Renal cortical epithelial cell (primary cell): ENCODE measurements at places on chromosomes 6 and 20.

DNA sequence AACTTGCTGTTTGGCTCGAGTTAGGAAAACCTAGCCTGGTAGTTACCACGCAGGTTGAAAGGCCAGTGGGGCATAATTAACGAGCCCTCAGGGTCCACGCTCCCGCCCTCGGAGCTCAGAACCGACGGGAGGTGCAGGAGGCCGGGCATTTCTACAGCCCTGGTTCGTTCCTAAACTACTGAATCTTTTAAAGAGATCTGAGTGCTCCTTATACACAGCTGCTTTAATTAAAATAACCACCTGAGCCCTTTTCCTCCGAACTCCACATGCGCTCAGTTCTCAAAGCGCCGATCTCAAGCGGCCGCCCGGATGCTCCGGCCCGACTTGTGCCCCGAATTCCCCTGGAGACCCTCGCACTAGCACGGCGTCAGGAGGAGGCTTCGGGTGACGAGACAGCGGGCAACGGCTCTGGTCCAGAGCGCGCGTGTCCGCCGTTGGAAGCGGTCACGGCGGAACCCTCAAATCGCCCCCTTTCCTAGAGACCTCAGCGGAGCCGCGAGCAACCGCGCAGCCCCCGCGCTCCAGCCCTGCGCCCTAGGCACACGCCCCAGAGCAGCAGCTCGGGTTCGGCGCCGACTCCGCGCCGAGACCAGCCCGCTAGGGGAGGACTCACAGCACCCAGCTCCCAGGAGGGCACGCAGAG is 397 bp downstream of the WDR27 start:
- DNase-seq, result no peak

DNA sequence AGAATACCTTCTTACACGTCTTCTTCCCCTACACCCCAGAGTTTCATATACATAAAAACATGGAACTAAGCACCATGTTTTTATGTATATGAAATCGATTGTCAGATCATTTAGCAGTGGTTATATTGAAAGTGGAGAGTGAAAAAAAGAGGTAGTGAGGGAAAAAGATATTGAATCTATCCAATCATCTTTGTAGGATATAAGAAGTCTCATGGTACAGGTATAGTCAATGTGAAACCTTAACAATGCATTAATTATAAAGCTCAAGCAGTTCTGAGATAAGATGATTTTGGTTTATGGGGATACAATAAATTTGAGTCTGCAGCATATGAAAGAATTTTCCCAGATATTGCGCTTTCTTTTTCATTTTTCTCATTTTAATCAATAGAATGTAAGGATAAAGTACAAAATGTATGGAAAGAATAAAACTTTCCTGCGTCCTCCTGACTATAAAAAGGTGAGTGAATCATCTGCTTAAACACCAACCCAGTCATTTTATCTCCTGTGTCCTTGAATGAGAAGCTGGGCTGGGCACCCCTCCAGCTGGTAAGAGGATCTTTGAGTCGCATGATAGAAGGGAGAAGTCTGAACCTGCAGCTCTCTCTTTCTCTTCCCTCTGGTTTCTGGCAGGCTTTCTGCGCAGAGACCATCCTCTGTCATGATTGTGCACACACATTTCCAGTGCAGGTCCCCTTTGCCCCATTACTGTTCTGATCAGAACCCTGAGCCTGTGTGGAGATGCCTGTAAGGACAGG is 28.1 kb upstream of the AKIRIN2 start:
- peak; percentile 28 for DNase-seq

- DNase-seq, result no peak
These were observed 19.2 kb upstream of the TBC1D22B start for GRCh38 chr6:37238381-37238780.

GRCh38 chr6:35327349-35328027 is 14.9 kb upstream of the PPARD start:
- peak; percentile 42 for DNase-seq

- DNase-seq, result no peak
These were observed 16.0 kb downstream of the SHLD1 start for GRCh38 chr20:5766085-5766764.

- no peak for DNase-seq
These were observed 7.7 kb upstream of the SMIM13 start for GRCh38 chr6:11085758-11086435.

DNA sequence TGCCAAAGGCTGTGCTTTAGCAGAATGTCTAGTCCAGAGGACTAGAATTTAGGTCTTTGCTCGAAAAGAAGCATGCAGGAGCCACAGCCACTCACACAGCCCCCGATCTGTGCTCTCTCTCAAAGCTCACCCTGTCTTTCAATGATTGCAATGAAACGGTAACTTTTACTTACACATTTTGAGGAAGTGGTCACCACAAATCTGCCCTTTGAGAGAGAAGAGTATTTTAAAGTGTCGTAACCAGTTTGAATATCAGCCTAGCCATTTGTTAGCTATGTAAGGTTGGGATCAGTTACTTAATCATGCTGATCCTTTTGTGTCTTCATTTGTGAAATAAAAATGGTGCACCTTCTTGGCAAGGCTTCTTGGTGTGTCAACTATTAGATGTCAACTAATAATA is 209.0 kb downstream of the TFAP2A start:
- no peak for DNase-seq

DNA sequence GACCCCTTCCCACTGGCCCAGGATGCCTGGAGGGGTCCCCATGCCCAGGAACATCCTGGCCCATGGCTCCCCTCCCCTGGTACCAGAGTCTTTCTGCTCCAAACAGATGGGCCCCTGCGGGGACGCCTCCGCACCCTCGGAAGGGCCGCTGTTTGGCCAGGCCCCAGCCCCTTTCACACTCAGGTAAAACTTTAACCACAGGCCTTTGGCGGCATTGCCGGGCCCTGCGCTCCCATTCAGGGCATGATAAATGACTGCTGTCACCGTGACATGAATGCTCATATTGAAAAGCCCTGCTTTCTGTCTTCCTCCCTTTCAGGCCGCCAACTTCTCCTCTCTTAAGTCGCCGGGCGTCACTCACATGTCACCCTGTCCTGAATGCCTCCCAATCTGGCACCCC is 141.5 kb upstream of the TOP1 start:
- DNase-seq, result no peak

DNA sequence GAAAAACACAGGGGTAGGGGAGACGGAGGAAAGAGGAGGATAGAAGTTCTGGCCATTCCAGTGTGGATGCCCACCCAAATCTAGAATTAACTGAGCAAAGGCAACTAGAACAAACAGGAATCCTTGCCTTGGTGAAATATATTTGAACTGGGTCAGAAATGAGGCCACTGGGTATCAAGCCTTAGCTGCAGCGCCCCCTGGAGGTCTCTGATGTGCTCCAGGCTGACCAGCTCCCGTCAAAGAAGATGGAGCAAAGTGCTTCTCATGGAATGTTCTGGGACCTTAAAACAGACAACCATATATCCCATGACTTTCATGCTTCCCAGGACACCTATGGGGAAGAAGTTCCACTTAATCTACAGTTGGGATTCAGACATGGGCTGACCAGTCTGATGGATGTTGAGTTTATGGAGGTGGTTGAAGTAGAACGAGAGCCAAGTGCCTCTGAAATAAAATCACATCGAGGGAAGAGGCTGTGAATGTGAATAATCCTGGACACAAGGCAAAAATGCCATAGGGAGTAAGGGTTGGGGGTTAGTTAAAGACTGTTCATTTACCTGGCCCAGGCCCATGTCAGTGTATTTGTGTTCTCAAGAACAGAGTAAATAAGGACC is 50.4 kb downstream of the HLA-DPB1 start:
- DNase-seq, result no peak

- peak; percentile 87 for DNase-seq
These were observed 109.9 kb downstream of the NOL4L start for GRCh38 chr20:32474967-32475811.

GRCh38 chr20:54524849-54525248 is 49.5 kb downstream of the DOK5 start:
- no peak for DNase-seq

DNA sequence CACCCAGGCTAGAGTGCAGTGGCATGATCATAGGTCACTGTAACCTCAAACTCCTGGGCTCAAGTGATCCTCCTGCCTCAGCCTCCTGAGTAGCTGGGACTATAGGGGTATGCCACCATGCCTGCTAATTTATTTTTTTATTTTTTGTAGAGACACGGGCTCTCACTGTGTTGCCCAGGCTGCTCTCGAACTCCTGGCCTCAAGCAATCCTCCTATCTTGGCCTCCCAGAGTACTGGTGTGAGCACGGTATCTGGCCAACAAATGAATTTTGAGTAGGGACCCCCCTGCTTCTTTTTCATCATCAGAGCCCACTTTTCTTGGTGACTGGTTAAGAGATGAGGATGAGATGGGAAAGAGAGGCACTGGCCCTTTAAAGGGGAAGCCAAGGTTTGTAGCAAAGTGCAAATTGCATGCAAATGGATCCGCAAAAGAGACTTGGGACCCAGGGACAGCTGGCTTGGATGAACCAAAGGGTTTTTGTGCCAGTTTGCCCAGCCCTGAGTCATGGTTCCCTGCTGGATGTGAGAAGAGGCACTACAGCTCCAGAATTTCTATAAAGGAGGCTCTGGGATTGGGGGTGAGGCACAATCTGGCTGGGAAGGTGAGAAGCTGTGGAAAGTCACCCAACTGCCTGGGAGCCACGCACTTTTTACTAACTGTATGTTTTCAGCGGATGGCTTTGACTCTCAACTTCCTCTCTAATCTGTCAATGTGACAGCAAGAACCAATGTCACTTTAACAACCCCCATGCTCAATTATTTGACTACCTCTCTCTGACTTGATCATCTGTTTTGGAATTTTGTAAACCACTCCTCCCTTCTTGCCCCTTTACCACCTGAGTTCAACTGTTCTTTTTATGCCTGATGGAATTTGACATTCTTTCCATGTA is 58.7 kb upstream of the RNF24 start:
- DNase-seq, result no peak

DNA sequence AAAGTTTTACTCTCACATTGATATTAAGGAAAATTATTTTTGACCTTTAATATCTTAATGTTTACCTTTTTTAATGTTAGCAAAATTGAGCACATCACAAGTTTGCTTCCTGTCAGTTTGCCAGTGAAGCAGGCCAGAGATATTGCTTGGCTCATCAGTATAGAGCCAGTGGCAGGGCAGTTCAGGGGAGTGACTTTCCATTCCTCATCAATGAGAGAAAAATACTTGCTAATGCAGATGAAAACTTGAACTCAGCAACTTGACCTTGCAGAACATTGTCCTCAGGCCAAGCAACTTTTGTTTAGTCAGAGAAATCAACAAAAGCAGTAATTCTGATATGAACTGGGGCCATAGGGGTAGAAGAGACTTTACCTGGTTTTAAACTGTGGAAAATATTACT is 6.9 kb downstream of the TAB2 start:
- no peak for DNase-seq

DNA sequence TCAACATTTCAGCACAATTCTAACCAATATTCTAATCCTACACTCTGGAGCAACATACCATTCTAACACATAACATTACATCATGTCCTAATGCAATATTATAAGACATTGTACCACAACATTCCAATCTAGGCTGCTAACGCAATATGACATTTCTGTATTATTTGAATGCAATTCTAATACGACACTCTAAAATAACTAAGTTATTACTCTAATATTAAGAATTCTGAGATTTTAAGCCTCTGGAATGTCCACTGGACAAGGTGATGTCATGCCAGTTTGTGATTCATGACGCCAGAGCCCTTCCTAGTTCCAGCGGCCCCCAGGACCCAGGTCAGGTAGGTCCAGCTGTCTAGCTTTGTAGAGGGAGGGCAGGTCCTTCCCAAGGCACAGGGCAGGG is 69.7 kb upstream of the SIRPA start:
- DNase-seq, result no peak

- peak; percentile 20 for DNase-seq
These were observed 504.3 kb upstream of the SLC35B3 start for GRCh38 chr6:8939615-8940014.

DNA sequence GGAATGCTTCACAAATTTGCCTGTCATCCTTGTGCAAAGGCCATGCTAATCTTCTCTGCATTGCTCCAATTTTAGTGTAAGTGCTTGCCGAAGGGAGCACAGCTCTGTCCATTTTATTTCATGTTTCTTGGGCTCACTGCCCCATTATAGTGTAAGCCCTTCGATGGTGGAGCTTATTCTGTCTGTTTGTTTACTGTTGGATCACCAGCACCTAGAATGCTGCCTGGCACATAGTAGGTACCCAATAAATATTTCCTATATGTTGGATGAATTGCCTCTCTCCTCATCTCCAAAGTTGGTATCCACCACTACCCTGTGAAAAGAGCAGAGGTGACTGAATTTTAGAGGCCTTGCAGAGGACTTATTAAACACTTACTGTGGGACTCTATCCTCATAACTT is 18.8 kb upstream of the HMGN4 start:
- DNase-seq, result no peak

GRCh38 chr20:48295966-48296421 is 510.7 kb upstream of the SULF2 start:
- DNase-seq, result peak; percentile 45
